Right cardiac atrium (tissue), 5 donors: ENCODE measurements at places on chromosomes 4 and X. TPM values are rescaled to one million over a fixed set of nuclear protein-coding genes. Genes with fewer than 3 reads are reported as not detected.

- no peak for DNase-seq
Observed at GRCh38 chr4:85966373-85966772, 393.5 kb downstream of the MAPK10 start.

DNA sequence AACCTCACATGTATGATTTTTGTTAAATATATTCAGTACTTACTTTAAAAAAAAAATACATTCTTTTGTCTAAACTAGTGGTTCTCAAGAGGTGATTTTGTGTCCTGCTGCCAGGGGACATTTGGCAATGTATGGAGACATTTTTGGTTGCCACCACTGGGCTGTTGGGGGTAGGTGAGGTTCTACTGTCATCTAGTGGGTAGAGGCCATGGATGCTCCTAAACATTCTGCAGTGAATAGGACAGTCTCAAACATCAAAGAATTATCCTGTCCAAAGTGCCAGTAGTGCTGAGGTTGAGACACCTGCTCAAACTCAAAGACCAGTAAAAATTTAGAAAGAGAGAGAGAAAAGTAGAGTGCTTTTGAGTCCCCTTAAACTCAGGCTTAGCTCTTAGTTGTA is 32.9 kb upstream of the PGM2 start:
- DNase-seq = no peak

DNA sequence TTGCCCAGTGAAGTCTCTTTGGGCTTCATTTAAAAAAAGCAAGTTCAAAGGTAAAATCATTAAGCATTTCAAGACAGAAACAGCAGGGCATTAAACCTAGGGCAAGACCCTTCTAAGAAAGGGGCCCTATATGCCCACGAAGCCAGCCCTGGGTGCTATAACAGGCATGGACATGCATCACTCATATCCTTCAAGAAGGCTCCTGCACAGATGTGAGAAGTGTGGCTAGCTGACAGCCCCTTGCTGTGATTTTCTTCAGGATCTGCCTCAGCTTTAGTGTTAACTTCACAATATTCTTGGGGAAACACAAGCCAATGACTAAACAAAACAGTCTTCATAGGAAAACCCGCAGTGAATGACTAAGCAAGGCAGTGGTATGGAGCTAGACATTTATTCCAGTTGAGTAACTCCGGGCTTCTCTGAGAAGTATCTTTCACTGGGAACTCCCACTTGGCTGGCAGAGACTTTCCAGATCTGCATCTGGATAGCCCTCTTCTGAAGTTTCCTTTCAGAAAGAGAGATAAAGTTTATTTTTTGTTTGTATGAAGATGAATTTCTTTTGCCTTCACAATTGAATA is 11.9 kb upstream of the MAOA start:
- DNase-seq = no peak

DNA sequence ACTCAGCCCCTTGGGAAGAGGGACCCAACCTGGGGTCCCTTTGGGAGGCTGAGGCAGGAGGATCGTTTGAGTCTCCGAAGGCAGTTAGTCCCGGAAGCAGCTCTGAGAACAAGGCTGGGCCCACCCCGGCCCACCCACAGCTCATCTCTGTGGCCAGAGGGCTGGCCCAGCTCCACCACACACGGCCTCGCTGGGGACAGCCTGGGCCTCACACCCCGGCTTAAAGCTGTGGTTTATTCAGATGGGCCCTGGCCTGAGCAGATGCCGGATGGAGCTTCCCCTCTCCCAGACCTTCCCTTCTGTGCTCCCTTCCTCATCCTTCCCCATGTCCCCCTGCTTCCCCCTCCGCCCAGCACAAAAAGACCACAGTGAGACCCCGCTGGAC is 54.4 kb downstream of the FAM53A start:
- DNase-seq = no peak

GRCh38 chr4:40523581-40523980 is 106.1 kb downstream of the RBM47 start:
- no peak for DNase-seq

DNA sequence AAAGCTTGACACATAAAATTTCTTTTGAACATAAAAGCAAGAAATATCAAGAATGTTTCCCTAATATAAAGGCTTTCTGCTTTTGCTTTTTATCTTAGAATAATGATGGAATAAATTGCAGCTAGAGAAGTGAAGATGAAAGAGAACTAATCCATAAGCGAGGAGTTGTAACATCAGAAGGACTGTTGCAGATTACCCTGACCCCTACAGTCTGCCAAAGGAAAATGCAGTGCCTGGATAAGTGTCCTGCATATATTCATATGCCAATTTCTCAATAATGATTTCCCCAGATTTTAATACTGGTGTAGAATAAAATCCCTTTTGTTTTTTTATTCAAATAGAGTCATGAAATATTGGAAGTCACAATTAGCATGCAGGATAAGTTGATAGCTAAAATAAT is 115.9 kb downstream of the MAGEC2 start:
- DNase-seq = no peak

DNA sequence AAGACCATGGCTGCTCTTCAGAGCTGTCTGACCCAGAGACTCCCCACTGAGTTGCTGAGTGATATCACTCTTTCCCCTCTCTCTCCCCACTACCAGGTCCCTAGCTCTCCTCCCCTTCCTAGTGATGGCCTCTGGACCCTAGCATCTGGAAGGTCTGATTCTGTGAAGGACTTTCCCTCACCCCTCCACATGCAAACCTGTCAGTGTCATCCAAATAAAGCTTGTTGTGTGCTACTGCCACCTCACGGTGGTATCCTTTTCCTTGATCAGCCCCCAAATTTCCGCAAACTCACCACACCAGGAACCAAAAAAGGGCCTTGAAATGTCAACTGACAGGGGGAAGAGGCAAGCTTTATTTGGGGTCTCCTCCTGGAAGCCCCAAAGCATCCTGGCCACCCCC is 500.2 kb downstream of the IDS start:
- DNase-seq = no peak

GRCh38 chr4:76689145-76689817 is 208.7 kb downstream of the SOWAHB start:
- DNase-seq = peak; percentile 85

- no peak for DNase-seq
Observed at GRCh38 chr4:71221510-71222466, 117.0 kb upstream of the SLC4A4 start.

GRCh38 chr4:95627024-95627605 is 78.3 kb upstream of the UNC5C start:
- DNase-seq = no peak

Gene CLNK
- not detected for total RNA-seq

Gene ADGRA3
- total RNA-seq = 28.4 TPM

Gene GABRQ
- total RNA-seq = not detected

Gene LNX1
- total RNA-seq = 5.3 TPM

Gene NPNT
- total RNA-seq = 1.4 TPM

Gene MGARP
- total RNA-seq = 1.3 TPM

Gene RHOH
- 0.29 TPM for total RNA-seq
